ENCODE measurements at places on chromosomes 6 and 20.

GRCh38 chr6:14806101-14806500 is 439.8 kb upstream of the JARID2 start:
- no peak for DNase-seq

- DNase-seq: no peak
Observed at GRCh38 chr6:14344486-14344885, 226.9 kb downstream of the CD83 start.

DNA sequence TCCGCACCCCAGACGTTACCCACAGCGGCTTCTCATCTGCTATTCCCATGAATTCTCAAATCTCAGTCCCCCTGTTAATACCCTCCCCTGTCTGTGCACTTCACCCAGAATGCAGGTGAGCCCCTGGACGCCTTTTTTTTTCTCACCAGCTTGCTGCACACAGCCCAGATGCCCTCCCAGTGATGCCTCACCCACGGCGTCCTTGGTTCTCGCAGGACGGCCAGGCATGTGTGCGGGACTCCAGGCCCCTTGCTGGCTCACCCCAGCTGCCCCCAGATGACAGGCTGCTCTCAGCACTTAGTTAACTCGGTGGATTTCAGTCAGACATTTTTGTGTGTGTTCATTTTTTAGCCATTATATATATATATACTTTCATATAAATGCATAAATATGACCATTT is 25.4 kb upstream of the PI16 start:
- no peak for DNase-seq

GRCh38 chr6:36608788-36609563 is 14.8 kb downstream of the SRSF3 start:
- no peak for DNase-seq

All from NCI-H1048 (cell line).